ENCODE measurements at places on chromosomes 12 and 14. TPM values are rescaled to one million over a fixed set of nuclear protein-coding genes. Genes with fewer than 3 reads are reported as not detected.
A peak's percentile ranks its signal among the peaks of the same experiment; 100 is the strongest.

GRCh38 chr14:100692859-100693558 is 33.7 kb upstream of the DLK1 start:
- H3K36me3 ChIP-seq, result no peaks in the 10 kb centered on the region
- no peak overlapping the region for H3K4me3 ChIP-seq
- no peaks in the 10 kb centered on the region for H3K27me3 ChIP-seq

- H3K4me3 ChIP-seq, result no peak overlapping the region
- no peaks in the 10 kb centered on the region for H3K4me1 ChIP-seq
- peaks cover 6% of the 10 kb centered on the region for H3K27me3 ChIP-seq
- H3K27ac ChIP-seq, result no peak overlapping the region
- H3K36me3 ChIP-seq, result no peaks in the 10 kb centered on the region
These were observed 8.2 kb upstream of the PARP11 start for GRCh38 chr12:3881281-3881950.

- no peaks in the 10 kb centered on the region for H3K36me3 ChIP-seq
- no peak for DNase-seq
- no peaks in the 10 kb centered on the region for H3K4me1 ChIP-seq
These were observed 321.3 kb downstream of the AEBP2 start for GRCh38 chr12:19760611-19761010.

DNA sequence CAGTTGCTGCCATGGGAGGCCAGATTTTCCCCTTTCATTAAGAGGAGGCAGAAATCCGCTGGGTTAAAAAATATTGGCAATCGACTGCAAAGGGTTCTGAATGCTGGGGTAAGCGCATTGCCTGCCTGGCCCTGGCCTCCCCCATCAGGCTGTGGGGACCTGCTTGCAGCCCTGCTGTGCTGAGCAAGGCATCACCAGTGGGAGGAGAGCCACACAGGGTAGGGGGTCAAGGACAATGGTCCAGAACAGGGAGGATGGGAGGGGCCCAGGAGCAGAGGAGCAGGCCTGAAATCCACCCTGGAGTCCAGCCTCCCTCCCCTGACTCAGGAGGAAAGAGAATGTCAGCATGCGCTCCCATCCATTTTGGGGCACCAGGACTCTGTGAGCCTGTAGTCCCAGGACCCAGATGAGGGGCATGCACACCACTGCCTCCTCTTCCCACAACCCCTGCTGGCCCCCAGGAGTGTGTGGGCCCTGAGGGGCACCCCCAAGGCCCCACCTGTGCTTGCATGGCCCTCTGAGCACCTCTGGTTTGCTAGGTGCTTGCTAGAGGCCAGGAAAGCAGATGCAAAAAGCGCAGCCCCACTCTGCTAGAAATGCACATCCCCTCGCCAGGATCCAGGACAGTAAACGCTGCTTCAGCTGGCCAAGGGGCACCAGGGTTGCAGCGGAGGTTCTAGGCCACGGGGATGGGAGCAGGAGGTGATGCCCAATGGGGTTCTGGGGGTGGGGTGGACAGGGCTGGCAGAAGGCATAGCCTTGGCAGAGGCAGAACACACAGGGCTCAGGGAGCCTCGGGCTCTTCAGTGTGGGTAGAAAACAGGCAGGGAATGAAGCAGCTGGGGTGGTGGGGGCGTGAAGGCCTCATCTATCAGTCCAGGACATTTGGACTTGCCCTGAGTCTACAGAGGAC is 14.6 kb downstream of the TESC start:
- no peak for DNase-seq
- H3K27ac ChIP-seq, result no peak overlapping the region
- no peaks in the 10 kb centered on the region for H3K27me3 ChIP-seq
- H3K4me3 ChIP-seq, result no peak overlapping the region
- H3K4me1 ChIP-seq, result no peaks in the 10 kb centered on the region
- H3K36me3 ChIP-seq, result no peaks in the 10 kb centered on the region

DNA sequence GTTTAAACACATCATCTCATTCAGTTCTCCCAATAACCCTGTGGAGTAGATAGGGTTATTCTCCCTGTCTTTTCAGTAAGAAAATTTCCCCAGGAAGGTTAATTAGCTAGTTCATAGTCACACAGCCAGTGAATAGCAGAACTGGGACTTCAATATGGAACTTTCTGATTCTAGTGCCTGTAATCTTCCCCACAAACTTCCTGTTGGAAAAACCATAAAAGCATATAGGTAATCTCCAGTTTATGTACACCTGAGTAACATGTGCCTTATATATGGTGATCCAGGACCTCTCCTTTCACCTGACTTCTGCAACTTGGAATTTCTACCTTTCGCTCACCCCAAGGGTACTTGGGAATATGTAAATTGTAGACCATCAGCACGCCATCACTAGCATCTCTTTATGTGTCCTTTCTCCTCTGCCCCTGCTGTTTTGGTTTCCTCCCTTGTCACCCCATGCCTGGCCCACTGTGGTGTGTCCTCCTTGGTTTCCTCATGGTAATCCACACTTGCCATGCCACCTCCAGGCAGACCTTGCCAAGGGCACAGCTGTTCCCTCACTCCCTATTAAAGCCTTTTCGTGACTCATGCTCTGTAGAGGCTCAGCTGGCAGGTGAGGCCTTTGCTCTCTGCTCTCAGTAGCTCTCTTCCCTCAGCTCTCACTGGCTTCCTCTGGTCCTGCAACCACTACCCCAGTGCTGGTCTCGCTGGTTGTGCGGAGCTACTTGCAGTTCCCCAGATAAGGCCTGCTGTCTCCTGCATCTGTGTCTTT is 16.7 kb downstream of the TBC1D30 start:
- H3K4me3 ChIP-seq, result no peak overlapping the region
- peak overlapping the region; percentile 13 for H3K27ac ChIP-seq
- no peaks in the 10 kb centered on the region for H3K4me1 ChIP-seq
- H3K27me3 ChIP-seq, result no peaks in the 10 kb centered on the region

DNA sequence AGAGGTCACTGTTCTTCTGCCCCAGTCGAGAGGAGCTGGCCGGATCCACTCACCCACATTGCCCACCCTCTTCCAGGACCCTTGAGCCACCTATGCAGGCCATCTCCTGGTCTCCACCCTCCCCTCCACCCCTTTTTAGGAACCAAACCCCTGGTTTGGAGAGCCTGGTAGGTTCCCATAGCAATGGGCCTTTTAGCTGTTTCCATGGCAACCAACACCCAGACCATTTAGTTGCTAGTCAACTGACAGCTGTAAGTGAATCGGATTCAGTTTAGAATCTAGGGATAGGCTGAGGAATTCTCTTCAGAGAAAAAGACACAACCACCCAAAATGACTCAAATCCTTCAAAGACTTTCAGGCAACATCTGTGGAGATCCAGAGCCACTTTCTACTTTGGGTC is 16.5 kb downstream of the NPC2 start:
- H3K4me1 ChIP-seq, result no peaks in the 10 kb centered on the region
- H3K36me3 ChIP-seq, result no peaks in the 10 kb centered on the region
- H3K27me3 ChIP-seq, result no peaks in the 10 kb centered on the region
- H3K4me3 ChIP-seq, result no peak overlapping the region
- H3K27ac ChIP-seq, result no peak overlapping the region

GRCh38 chr12:97132270-97132669 is 225.2 kb downstream of the NEDD1 start:
- H3K27me3 ChIP-seq, result no peaks in the 10 kb centered on the region
- no peak overlapping the region for H3K27ac ChIP-seq
- no peaks in the 10 kb centered on the region for H3K4me1 ChIP-seq
- no peaks in the 10 kb centered on the region for H3K36me3 ChIP-seq
- DNase-seq, result no peak
- no peak overlapping the region for H3K4me3 ChIP-seq

DNA sequence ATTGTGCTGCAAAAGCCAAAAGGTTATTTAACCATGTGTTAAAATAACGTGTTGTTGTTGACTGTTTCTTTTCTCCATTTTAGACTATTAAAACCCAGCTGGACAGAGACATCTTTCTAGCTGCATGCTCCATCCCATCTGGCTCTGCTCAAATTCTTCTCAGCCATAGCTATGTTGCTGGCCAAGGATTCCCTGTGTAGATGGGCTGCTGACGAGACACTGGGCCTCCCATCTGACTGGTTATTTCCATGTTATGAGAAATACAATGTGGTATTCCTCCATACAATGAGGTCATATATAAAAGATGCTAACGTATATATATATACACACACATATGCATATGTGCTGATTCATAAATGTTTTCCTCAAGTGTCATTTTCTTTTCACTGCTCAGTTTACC is 30.1 kb downstream of the MED13L start:
- no peak overlapping the region for H3K4me3 ChIP-seq
- DNase-seq, result no peak
- no peak overlapping the region for H3K27ac ChIP-seq
- H3K36me3 ChIP-seq, result no peaks in the 10 kb centered on the region

DNA sequence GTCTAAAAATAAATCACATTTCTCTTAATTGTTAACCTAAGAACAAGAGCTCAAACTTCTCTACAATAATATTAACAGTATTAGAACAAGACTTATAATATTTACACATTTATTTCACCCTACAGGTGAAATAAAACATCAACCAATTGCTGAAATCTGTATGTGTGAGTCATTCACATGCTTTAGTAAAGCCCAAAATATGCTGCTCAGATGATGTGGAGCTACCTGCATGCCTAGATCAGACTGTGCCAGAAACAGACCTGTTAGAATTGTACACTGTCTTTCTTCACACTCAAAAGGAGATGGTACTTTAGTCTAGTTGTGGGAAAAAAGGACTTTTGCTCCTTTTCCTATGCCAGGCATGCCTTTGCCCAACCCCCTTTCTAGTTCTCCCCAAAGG is 54.7 kb downstream of the RPS6KA5 start:
- no peaks in the 10 kb centered on the region for H3K27me3 ChIP-seq
- no peak overlapping the region for H3K27ac ChIP-seq
- no peaks in the 10 kb centered on the region for H3K36me3 ChIP-seq
- no peaks in the 10 kb centered on the region for H3K4me1 ChIP-seq

- peaks cover 4% of the 10 kb centered on the region for H3K27me3 ChIP-seq
- no peak for DNase-seq
- H3K4me1 ChIP-seq, result no peaks in the 10 kb centered on the region
- no peaks in the 10 kb centered on the region for H3K36me3 ChIP-seq
- no peak overlapping the region for H3K27ac ChIP-seq
- H3K4me3 ChIP-seq, result no peak overlapping the region
These were observed 9.9 kb downstream of the OAS2 start for GRCh38 chr12:112988224-112988623.

GRCh38 chr12:57441846-57442427 is 7.4 kb downstream of the INHBC start:
- H3K27me3 ChIP-seq, result no peaks in the 10 kb centered on the region
- no peak overlapping the region for H3K27ac ChIP-seq
- H3K36me3 ChIP-seq, result no peaks in the 10 kb centered on the region
- H3K4me3 ChIP-seq, result no peak overlapping the region
- no peaks in the 10 kb centered on the region for H3K4me1 ChIP-seq
- DNase-seq, result no peak

DNA sequence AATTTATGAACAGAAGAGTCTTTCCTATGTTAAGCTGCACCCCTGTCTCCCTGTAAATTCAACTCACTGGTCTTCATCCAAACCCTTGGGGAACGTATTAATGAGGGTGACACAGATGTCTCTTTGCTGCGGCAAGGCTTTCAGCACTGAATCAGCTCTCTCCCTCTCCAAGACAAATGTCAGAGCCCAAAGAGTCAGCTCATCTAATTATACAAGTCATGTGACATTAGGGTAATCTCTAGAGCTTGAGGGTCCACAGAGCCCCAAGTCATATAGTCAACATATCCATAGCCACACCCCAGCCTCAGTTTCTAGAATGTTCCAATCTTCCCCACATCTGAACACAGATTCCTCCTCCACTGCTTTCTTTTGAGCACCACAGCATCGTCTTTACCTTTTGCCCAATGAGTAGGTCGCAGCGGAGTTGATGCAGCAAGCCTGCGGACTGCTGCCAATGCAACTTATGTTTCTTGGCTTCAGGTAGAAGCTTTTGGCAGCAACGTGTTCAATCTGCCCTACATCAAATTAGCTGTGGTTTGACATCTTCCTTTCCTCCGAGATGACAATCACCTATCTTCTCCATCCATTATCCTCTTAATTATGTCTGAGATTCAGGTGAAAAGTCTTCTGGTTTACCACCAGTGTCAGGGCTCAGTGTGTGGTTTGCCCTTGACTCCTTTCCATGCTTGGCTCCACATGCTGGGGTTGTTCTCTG is 5.3 kb downstream of the BATF start:
- H3K27me3 ChIP-seq, result no peaks in the 10 kb centered on the region
- peaks cover 3% of the 10 kb centered on the region for H3K4me1 ChIP-seq
- DNase-seq, result no peak
- H3K4me3 ChIP-seq, result no peak overlapping the region
- H3K27ac ChIP-seq, result no peak overlapping the region

- H3K36me3 ChIP-seq, result no peaks in the 10 kb centered on the region
- DNase-seq, result no peak
- no peak overlapping the region for H3K27ac ChIP-seq
- no peak overlapping the region for H3K4me3 ChIP-seq
- H3K27me3 ChIP-seq, result peaks cover 14% of the 10 kb centered on the region
These were observed 49.5 kb downstream of the GALNT9 start for GRCh38 chr12:132279930-132280329.

DNA sequence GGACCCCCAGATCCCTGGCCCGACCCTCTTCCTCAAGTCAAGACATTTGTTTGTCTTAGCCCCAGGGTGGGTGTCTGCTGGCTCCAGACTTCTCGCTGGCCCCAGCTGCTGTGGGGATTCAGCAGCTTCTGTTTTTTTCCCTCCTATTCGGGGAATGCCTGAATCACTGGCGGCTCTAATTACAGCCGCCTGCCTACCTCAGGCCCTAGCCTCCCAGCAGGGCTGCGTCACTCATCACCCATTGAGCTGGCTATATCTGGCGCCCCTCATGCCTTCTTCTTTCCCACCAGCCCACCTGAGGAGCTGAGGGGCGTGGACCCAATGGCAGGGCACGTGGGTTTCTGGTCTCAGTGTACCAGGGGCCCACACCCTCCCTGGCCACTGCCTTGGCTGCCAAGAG is 10.1 kb downstream of the KRT80 start:
- H3K4me1 ChIP-seq, result peaks cover 19% of the 10 kb centered on the region
- H3K36me3 ChIP-seq, result no peaks in the 10 kb centered on the region
- no peaks in the 10 kb centered on the region for H3K27me3 ChIP-seq
- DNase-seq, result peak; percentile 67

GRCh38 chr14:100471441-100472093 is 115.7 kb downstream of the BEGAIN start:
- no peaks in the 10 kb centered on the region for H3K27me3 ChIP-seq
- H3K4me1 ChIP-seq, result peaks cover 4% of the 10 kb centered on the region
- no peak for DNase-seq
- no peaks in the 10 kb centered on the region for H3K36me3 ChIP-seq
- no peak overlapping the region for H3K27ac ChIP-seq
- no peak overlapping the region for H3K4me3 ChIP-seq

DNA sequence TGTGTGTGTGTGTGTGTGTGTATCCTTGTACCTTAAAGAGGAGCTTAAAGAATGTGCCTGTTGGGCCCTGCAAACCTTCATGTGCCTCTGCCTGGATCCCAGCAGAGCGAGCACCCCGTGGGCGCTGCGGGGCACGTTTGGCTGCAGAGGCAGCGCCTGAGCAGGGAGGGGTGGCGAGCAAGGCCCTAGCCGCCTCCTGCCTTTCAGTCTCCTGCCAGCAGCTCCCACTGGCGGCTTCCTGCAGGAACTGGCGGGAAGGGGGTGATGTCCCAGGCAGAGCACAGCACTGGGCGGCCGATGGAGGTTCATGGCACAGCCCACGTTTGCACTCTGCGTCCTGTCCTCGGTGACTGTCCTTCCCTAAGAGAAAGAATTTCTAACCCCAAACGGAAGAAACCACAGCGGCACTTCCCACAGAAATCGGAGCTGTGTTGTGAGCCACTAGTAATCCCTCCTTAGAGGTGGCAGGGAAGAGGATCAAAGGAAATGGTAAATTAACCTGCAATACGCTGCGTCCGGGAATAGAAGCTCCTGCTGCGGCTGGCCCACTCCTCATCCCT is 19.8 kb downstream of the ZBTB42 start:
- H3K27me3 ChIP-seq, result no peaks in the 10 kb centered on the region
- no peaks in the 10 kb centered on the region for H3K36me3 ChIP-seq
- DNase-seq, result peak; percentile 81
- H3K27ac ChIP-seq, result no peak overlapping the region
- H3K4me1 ChIP-seq, result peaks cover 14% of the 10 kb centered on the region

Gene TTC9
- polyA plus RNA-seq, result 3.1 TPM

Gene TBX3
- polyA plus RNA-seq, result 109 TPM

Gene TOGARAM1
- polyA plus RNA-seq, result 12.5 TPM

Gene TAS2R42
- 0.39 TPM for polyA plus RNA-seq

Gene A2M
- 426 TPM for polyA plus RNA-seq
